ENCODE measurements at places on chromosomes 3 and 15.
A peak's percentile ranks its signal among the peaks of the same experiment; 100 is the strongest.

DNA sequence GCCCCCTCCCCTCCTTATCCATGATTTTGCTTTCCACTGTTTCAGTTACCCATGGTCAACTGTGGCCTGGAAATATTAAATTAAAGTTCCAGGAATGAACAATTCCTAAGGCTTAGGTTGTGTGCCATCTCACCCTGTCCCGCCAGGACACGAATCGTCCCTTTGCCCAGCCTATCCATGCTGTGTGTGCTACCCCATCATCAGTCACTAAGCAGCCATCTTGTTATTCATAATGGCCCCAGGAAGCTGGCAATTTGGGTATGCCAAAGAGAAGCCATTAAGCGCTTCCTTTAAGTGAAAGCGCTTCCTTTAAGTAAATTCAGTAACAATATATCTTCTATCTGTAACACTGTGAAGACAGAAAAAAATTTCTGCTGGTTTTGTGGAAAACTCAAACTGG lies 49.2 kb upstream of the LDHAL6B start:
- DNase-seq, result no peak

DNA sequence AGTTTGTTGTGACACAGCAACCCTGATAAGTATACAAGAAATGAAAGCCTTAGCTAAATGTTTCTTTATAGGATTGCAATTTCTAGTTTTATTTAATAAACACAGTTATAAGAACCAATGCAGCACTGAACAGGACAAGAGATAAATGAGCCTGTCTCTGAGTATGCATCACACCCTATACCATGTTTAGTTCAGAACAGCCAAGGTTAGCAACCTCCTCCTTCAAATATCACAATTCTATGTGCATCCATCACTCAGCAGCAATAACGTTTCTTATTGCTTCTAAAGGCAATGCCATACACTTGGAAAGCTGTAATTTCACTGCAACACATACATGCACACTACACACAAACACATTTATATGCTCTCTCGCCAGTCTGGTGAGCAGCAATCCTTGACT lies 280.6 kb downstream of the PTPRG start:
- no peak for DNase-seq

DNA sequence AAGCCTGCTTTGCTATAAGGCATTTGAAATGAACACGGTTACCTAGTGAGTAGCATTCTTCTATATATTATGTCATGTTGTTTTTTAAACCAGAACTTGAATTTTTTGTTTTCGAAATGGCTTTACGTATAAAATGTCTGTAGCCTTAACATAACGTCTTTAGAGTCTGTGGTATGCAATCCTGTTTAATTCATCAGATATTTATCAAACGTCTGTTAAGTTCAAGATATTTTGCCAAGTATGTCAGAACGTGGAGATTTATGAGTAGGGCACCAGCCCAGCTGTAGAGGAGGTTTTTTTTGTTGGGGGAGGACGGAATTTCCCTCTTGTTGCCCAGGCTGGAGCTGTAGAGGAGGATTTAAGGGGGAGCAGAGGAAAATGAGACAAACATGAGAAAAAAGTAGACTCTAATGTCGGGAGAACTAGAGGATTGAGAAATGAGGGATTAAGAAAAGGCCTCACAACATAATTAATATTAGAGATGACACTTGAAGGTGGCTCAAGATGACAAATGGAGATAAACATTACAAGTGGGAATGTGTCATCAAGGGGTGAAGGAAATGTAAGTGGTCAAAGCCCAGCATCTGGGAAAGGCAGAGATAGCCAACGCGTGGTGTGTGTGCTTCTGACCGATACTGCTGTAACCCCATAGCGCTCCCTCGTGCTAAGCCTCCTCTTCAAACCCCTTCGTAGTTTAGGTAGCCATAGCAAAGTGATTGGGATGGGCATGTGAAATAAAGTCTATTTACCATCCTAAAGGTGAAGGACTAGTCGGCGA lies 154.0 kb upstream of the GOLGA6L4 start:
- DNase-seq, result no peak

GRCh38 chr3:160486459-160486869 lies 36.9 kb upstream of the TRIM59 start:
- no peak for DNase-seq

DNA sequence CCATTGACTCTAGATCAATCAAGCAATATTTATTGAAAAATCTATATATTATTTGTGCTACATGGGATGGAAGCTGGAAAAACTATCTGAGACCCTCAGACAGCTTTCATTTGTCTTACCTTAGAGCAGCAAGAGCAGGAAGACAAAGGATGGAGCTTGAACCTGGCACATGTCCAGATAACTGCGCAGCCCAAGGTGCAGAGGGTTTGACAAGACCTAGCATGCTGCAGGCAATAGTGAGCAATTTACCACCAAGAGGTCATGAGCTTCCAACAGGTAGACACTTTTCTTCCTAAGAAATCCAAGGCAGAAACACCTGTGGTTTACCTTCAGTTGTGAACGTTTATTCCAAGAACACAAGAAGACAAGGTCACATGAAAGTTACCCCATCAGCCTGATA lies 214.7 kb upstream of the NECTIN3 start:
- DNase-seq, result no peak

DNA sequence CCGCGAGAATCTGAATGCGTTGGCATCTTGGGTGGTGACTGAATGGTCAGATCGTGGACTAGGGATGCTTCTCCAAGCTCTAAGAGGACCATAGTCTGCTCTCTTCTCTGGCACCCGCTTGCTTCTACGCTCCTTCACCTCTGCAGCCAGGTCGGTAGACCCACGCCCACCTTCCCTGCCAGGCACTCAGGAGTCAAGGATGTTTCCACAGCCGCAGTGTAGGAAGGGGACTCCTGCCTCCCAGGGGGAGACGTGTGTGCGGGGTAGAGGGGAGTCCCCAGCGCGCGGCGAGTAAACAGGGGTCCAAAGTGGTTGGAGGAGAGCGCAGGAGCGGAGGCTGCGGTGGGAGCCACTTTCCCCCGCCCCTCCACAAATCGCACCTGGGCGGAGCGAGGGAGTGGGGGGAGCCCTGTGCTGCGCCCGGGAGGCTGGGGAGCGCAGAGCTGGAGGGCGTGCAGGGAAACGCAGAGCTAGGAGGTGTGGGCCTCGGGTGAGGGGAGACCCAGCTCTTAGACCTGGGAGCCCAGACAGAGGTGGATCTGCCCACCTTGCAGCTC lies 1.7 kb downstream of the LRRC3B start:
- DNase-seq, result no peak

- DNase-seq, result no peak
Observed at GRCh38 chr3:97860364-97860763, 38.6 kb downstream of the CRYBG3 start.

GRCh38 chr15:32861761-32862160 lies 144.0 kb downstream of the GREM1 start:
- no peak for DNase-seq

DNA sequence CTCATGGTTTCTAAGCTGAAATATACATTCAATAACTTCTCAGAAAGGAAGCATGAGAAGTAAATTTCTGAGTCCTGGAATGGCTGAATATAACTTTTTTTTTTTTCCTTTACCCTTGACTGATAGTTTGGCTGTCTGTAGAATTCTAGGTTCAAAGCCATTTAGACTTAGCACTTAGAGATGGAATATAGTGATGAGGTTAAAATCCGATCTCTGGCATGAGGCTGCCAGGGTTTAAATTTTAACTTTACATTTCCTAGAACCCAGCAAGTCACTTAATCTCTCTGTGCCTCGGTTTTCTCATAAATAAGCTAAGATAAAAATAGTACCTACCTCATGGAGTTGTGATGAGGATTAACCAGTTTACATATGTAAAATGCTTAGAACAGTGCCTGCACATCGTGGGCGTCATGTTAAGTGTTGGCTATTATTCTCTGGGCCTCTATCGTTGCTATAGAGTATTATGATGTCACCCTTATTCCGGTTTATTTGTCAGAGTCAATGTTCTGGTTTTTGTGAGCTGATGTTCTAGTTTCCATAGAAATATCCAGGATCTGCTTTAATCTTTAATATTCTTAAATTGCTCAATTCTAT lies 199.8 kb upstream of the TLE3 start:
- DNase-seq, result no peak

DNA sequence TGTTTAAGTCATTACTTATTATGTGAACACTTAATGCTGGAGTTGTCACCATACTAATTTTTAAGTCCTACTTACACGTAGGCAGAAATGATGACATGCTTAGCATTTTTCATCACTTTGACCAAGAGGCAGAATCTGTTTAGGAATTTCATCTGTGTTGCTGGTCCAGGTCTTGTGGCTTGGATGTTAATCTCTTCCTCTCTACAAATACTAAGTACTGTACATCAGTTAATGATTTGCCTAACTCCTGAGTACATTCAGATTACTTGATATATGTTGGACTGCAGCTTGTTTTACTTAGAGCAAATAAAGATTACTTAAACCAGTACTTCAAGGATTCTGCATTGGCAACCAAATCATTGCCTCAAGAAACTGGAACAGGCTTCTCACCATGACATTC lies 8.6 kb downstream of the SNRK start:
- DNase-seq, result no peak

DNA sequence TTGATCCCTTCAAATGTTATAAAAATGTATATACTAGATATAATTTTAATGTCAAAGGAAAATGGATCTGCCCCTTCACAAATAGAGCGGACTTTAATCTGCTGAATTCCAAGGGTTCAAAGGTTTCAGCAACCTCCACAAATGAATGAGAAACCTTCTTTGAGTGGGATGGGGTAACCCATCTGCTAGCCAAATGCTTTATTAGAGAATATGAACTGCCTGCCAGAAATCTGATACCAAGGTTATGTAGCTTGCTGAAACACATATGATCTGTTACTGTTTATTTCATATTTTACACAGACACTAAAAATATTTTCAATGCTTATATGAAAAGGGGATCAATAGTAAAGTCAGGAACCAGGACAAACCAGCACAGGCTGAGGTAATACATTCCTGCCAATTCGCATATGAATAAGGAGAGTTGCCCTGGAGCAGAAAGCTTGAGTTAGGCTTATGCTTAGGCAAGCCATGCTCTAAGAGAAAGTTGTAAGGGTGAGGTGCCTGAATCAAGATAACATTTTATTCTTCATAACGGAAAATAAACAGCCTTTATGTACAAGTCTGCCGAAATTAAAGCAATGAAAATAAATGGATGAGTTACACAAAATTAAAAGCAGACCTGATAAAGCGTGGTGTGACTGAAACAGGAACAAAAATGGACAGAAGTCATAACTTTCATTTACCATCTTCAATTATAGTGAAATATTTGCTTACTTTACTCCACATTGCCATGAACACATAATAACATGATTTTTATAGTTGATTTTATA lies 26.5 kb downstream of the PLOD2 start:
- no peak for DNase-seq

- no peak for DNase-seq
Observed at GRCh38 chr15:41079717-41080116, 36.4 kb downstream of the INO80 start.

DNA sequence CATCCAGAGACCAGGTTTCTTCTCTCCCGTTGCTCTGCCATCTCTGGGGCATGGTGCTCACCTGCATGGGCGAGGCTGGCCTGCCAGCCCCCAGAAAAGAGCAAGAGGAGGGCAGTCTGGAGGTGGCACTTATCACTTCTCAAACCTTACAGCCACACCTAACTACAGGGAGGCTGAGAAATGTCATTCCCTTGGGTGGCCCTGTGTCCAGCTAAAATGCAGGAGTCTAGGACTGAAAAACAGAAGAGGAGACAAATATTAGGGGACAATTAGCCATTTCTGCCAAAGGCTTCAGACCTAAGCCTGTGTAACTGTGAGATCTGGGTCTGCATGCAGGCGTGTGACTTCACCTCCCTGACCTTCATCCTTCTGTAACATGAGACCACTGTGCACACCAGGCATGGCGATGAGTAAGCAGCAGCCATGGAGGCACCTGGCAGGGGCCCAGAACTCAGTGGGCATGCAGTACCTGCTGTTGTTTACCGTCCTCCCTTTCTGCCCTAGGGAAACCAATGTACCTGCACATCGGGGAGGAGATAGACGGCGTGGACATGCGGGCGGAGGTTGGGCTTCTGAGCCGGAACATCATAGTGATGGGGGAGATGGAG lies 83.4 kb downstream of the MESD start:
- DNase-seq, result no peak

- DNase-seq, result peak; percentile 86
Observed at GRCh38 chr3:114383875-114384557, 90.2 kb downstream of the TIGIT start.

DNA sequence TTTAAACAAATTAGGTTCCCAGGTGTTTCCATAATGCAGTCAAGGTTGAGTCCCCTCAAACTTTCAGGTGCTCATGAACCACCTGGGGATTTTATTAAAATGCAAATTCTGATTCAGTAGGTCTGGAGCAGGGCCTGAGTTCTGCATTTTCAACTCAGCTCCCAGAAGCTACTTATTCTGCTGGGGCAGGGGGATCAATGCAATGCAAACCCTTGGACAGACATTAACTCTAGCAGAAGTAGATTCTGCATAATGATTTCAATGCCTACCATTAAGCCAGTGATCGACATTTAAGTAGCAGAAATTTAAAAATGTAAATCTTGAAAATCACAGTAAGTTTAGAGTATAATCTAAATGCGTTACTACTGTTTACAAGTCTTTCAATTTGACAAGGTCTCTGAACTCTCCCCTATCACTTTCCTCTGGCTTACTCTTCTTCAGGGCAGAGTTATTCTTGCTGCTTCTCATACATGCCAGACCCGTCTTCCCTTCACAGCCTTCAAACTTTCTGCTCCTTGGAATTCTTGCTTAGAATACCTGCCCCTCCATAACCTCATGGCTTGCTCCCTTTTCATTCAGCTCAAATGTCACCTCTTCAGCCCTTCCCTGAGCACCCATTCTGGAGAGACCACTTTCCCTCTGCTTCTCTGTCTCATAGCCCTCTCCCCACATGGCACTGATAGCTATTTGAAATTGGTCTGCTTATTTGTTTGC lies 19.3 kb upstream of the DPPA4 start:
- DNase-seq, result no peak

- no peak for DNase-seq
Observed at GRCh38 chr15:78907577-78907976, 34.9 kb downstream of the MORF4L1 start.

GRCh38 chr3:89098964-89099585 lies 8.3 kb upstream of the EPHA3 start:
- peak; percentile 1 for DNase-seq

DNA sequence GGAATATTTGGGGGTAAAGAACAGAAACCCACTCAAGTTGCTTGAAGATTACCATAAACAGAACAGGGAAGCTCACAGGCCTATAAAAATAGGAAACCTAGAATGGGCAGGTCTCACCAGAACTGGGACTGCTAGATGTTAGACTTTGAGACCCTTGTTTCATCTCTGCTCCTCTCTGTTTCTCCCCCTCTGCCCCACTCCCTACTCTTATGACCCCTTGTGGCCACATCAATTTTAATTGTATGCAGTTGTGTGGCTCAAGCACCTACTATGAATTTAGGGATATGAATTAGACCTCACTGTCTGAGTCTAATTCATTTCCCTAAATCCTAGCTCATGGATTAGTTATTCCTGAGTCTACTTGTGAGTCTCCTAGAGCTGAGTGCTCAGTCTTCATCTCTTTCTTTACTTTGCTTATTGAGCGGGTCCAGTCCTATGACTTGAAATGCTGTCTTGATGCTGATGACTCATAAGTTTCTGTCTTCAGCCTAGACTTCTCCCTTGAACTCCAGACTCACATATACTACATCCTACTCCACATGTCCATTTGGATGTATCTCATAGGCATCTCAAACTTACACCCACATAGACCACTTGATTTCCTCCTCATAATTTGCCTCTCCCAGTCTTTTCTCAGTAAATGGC lies 78.7 kb downstream of the ITPR1 start:
- DNase-seq, result no peak

Measured in anterior cingulate cortex (tissue), 58 donors.